ENCODE measurements at places on chromosomes 1 and 21. TPM values are rescaled to one million over a fixed set of nuclear protein-coding genes. Genes with fewer than 3 reads are reported as not detected.

Gene CADM3
- total RNA-seq: 7.2 TPM

Gene SLC41A1
- 16.1 TPM for total RNA-seq

Gene GADD45A
- 32.6 TPM for total RNA-seq

Gene PKP1
- 959 TPM for total RNA-seq

Gene NLRP3
- 0.13 TPM for total RNA-seq

Gene AMY1B
- not detected for total RNA-seq

Gene MRPL24
- total RNA-seq: 39.2 TPM

Gene GNG4
- 0.12 TPM for total RNA-seq

Gene C1orf167
- 1.6 TPM for total RNA-seq

Gene WNT2B
- 22.5 TPM for total RNA-seq

Gene ZNF281
- total RNA-seq: 5.4 TPM

Gene HPDL
- total RNA-seq: 0.62 TPM

Gene SERTAD4
- 18.1 TPM for total RNA-seq

Gene ACTN2
- total RNA-seq: not detected

Gene OLIG1
- total RNA-seq: not detected

Gene MCOLN2
- 0.44 TPM for total RNA-seq

Gene RNU1-4
- under 0.01 TPM for total RNA-seq

Gene IGSF9
- 18.8 TPM for total RNA-seq

Gene PPIH
- total RNA-seq: 16.2 TPM

Gene SLC26A9
- 5.9 TPM for total RNA-seq

Gene TSACC
- not detected for total RNA-seq

Gene TNFSF4
- total RNA-seq: 0.08 TPM

Gene HCN3
- total RNA-seq: 6.7 TPM

Gene CFHR3
- not detected for total RNA-seq

Gene KIF21B
- 1.4 TPM for total RNA-seq

Gene UTS2
- 0.53 TPM for total RNA-seq

Gene NUDT17
- total RNA-seq: 0.25 TPM

Gene LCE5A
- total RNA-seq: 255 TPM

Gene TEDDM1
- total RNA-seq: not detected

Gene CFAP107
- not detected for total RNA-seq

Data from lower leg skin (tissue), 4 donors.